Neural crest cell (in vitro differentiated cells): ENCODE measurements at places on chromosomes 5 and 9. TPM values are rescaled to one million over a fixed set of nuclear protein-coding genes. Genes with fewer than 3 reads are reported as not detected.
A peak's percentile ranks its signal among the peaks of the same experiment; 100 is the strongest.

DNA sequence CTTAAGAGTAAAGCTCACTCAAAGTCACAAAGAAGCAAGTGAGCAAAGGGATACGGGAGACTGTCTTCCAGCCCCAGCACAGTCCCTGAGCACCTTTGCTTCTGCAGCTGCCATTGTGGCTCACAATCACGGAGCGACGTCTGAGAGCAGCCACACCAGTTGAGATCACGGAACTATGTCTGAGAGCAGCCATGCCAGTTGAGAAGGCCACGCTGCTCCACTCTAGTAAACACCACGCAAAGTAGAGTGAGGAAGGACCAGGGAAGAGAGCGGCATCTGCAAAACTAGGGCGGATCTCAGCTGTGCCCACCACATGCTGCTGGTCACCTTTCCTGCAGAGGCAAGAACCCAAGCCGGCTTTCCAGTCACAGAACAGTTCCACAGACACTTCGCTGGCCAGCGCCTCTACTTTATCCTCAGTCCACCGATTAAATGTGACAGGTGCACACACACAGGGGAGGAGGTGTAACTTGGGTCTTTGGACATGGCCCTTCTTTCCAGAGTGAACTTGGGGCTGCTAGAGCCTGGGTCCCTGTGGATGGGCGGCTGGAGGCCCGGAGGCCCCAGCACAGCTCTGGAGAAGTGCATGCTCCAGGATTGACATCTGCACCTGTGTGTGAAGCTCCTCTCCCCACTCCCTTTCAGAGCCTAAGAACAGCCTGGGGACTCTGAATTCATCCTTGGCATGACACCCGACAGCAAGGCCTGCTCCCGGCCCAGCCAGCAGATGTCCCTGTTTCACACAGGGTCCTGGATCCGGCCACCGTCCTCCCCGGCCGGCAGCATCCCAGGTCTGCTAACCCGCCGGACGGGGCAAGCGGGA lies 324.9 kb upstream of the IRX4 start:
- peak; percentile 58 for DNase-seq

DNA sequence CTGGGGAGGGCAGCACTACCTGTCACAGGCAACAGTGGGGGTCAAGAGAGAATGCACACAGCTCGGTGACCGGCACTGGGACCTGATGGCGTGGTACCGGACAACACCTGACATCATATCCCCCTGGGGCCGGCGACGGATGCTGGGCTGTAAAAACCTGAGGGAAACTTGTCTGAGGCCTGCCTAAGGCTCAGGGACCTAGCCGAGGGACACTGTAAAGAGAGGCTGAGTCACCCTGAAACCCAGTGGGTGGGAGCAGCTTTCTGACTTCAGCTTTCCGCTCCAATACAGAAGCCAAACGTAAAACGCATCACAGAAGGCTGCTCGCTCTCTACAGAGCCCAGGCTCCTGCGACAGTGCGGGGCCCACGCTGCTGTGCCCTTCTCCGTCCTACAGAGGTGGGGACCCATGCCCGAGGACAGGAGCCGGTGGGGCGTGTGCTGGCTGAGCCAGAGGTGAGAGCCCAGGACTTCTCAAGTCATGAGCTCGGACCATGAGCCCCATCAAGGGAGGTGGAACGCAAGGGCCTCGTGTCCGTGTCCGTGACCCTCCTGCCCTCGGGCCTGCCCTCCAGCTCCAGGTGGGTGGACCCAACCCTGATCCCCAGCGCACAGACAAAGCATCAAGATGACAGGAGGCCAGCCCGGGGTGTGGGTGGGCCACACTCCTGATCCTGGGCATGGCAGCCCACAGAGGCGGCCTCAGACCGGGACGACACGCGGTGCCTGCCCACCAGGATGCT lies 5.3 kb downstream of the RALGDS start:
- no peak for DNase-seq

- no peak for DNase-seq
Measured at GRCh38 chr5:154758977-154759376, 3.8 kb downstream of the LARP1 start.

GRCh38 chr5:96972599-96973334 lies 36.9 kb downstream of the LNPEP start:
- DNase-seq = no peak

Gene PCDHB10
- total RNA-seq = 5.2 and 5.5 TPM in 2 replicates
